ENCODE measurements at places on chromosomes 13 and 19.

DNA sequence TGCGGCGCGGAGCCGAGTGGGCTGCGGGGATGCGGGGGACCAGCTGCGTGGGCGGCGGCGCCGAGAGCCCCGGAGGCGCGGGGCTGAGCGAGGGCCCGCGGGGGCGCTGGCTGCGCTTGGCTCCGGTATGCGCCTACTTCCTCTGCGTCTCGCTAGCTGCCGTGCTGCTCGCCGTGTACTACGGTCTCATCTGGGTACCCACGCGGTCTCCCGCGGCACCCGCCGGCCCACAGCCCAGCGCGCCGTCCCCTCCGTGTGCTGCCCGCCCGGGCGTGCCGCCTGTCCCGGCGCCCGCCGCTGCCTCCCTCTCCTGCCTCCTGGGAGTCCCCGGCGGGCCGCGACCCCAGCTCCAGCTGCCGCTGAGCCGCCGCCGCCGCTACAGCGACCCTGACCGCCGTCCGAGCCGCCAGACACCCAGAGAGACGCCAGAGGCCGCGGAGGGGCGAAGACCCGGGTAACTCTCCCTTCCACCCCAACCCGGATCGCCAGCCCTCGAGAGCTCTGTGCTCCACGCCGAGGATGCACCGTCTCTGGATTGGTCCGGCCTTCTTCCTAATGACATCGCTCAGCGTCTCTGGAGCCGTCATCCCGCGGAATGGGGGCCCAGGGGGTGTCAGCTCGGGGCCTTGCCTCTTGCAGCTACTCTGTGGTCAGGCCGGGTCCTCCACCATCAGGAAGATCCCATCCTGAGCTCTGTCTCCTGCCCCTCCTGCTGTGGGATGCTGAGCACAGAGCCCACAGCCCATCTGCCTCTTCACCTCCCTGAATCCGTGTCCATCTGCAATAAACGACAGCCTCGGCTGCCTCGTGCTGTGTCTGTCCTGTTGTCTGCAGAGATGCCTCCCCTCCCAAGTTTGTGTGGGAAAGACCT, 441 bp downstream of the INAFM1 start:
- peak overlapping the region; percentile 31 for H3K27ac ChIP-seq
- H3K27me3 ChIP-seq, result no peaks in the 10 kb centered on the region
- DNase-seq, result no peak
- H3K36me3 ChIP-seq, result peaks cover 20% of the 10 kb centered on the region
- H3K4me1 ChIP-seq, result peaks cover 22% of the 10 kb centered on the region
- peak overlapping the region; percentile 68 for H3K4me3 ChIP-seq

DNA sequence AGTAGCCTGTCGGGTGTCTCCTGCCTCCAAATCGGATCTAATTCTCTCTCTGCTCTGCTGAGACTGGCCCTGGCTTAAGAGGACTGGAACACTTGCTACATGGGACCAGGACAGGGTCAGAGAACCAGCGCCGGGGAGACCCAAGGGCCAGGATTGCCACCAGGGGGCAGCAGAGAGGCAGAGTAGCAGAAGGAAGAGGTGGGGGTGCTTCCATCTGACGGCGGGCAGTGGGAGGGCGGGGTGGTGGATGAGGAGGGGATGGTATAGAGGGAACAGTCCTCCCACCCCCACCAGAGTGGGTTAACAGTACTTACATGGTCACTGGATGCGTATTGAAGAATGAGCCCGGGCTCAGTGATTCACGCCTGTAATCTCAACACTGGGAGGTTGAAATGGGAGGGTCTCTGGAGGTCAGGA, 11.9 kb downstream of the SELENOW start:
- no peaks in the 10 kb centered on the region for H3K4me1 ChIP-seq
- H3K36me3 ChIP-seq, result peaks cover 4% of the 10 kb centered on the region
- peak; percentile 93 for DNase-seq

DNA sequence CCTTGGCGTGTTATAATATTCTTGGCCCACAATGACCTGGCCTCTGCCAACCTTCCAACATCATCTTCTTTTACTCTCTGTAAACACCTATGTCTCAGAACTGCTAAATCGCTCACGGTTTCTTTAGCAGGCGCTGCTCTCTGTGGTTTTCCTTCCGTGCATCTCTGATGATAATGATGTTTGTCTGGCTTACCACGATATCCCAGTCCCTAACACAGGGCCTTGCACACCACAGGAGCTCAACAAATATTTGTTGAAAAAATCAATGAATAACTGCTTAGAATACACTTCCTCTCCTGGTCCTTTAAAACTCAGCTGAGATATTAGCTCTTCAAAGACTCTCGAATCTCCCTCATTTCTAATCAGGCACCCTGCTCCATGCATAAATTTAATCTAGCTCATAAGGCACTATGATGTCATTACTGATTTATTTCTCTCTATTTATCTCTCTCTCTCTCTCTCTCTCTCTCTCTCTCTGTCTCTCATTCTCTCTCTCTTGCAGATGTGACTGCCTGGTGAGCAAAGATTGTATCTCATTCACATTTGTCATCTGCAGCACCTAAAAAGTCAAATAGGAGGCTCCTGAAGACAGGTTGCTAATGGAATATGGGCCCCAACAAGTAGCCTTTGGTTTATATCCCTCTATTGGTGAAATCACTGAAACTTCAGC, 206.4 kb downstream of the NHLRC3 start:
- peaks cover 2% of the 10 kb centered on the region for H3K4me1 ChIP-seq
- no peak for DNase-seq
- peaks cover 20% of the 10 kb centered on the region for H3K27me3 ChIP-seq
- H3K36me3 ChIP-seq, result no peaks in the 10 kb centered on the region

- no peaks in the 10 kb centered on the region for H3K36me3 ChIP-seq
- H3K27ac ChIP-seq, result no peak overlapping the region
- no peaks in the 10 kb centered on the region for H3K4me1 ChIP-seq
- no peak for DNase-seq
- H3K27me3 ChIP-seq, result peaks cover 4% of the 10 kb centered on the region
Measured at GRCh38 chr13:34826432-34826831, 115.6 kb upstream of the NBEA start.

DNA sequence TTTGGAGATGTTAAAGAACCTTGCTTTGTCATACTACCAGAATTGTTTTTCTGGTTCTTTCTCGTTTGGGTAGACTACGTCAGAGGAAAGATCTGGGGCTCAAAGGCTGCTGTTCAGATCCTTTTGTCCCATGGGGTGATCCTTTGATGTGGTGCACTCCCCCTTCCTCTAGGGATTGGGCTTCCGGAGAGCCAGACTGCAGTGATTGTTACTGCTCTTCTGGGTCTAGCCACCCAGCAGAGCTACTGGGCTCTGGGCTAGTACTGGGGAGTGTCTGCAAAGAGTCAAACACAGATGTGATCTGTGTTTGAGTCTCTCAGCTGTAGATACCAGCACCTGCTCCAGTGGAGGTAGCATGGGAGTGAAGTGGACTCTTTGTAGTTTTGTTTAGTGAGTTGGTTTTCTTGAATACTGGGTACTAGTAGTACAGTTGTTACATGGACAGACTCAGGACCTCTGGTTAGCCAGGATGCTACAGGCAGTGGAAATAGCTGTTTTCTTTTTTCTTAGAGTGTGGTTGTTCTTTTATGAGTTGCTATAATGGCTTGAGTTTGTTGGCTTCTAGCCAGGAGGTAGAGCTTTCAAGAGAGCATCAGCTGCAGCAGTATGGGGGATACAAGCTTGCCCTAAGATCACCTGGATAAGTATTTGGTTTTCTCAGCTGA, 34.4 kb downstream of the DNAJC15 start:
- peaks cover 56% of the 10 kb centered on the region for H3K4me1 ChIP-seq

DNA sequence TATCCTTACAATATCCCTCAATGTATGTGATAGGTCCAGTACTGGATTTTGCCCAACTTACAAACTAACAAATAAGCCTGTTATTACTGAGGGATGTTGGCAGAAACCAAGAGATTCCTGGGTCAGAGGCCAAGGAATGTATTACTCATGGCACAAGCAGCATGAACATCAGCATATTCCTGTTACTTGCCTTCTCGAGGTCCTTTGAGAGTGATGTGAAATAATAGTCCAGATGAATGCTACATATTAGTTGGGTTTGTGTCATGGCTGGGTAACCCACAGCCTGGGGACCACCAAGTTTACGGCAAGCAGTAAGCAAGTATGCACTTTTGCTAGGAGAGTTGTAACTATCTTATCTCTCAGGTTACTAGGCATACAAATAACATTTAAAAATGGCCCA, 384.5 kb upstream of the GPC6 start:
- H3K4me1 ChIP-seq, result no peaks in the 10 kb centered on the region
- H3K4me3 ChIP-seq, result no peak overlapping the region
- no peaks in the 10 kb centered on the region for H3K27me3 ChIP-seq
- DNase-seq, result no peak
- no peaks in the 10 kb centered on the region for H3K36me3 ChIP-seq

DNA sequence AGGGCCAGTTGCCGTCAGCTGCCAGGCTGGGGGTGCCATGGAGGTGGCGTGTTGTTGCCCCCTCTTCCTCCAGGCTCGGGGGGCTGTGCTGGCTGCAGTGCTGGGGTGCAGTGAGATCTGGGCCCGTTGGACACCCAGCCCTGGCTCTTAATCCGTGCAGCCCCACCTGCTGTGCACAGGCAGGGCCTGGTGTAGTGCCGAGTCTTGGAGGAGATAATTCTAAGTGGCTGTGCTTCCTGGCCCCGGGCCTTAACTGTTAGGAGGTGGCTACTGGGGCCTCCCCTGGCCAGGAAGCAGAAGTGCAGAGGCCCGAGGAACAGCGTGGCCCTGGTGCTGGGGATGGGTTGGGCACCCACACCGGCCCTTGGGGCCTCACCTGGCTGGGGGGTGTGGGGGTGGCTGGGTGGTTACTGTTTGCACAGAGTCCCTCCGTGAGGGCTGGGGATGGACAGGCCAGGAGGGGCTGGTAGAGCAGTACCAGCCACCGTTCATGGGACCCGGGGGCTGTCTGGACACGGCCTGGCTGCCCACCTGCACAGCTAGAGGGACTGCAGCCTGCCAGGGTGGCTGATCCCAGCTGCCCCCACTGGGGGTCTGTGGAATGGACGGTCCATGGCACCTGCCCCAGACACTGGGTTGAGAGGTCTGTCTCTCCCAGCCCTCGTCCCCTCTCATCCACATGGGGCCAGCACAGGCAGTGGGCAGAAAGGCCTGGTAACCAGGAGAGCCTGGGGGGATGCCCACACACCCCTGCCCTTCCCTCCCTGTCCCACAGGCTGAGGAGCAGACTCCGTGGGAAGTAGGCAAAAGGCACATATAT, 3.3 kb downstream of the GPX4 start:
- DNase-seq, result peak; percentile 43
- peaks cover 15% of the 10 kb centered on the region for H3K36me3 ChIP-seq
- peaks cover 25% of the 10 kb centered on the region for H3K4me1 ChIP-seq
- H3K4me3 ChIP-seq, result no peak overlapping the region
- no peaks in the 10 kb centered on the region for H3K27me3 ChIP-seq

GRCh38 chr19:51750400-51751094, 1.1 kb downstream of the FPR1 start:
- H3K4me1 ChIP-seq, result no peaks in the 10 kb centered on the region
- H3K36me3 ChIP-seq, result no peaks in the 10 kb centered on the region
- no peak for DNase-seq
- H3K27ac ChIP-seq, result no peak overlapping the region

DNA sequence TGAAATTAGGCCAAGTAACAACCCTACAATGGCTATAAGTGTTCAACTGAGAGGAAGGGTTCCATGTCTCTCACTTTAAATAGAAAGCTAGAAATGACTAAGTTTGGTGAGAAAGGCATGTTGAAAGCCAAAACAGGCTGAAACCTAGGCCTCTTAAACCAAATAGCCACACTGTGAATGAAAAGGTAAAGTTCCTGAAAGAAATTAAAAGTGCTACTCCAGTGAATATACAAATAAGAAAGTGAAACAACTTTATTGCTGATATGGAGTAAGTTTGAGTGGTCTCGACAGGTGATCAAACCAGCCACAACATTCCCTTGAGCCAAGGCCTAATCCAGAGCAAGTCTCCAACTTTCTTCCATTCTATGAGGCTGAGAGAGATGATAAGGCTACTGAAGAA, 209.6 kb downstream of the KLF12 start:
- H3K36me3 ChIP-seq, result peaks cover 20% of the 10 kb centered on the region
- peak overlapping the region; percentile 86 for H3K27ac ChIP-seq
- H3K27me3 ChIP-seq, result no peaks in the 10 kb centered on the region
- peaks cover 76% of the 10 kb centered on the region for H3K4me1 ChIP-seq
- no peak for DNase-seq
- H3K4me3 ChIP-seq, result no peak overlapping the region

- H3K4me1 ChIP-seq, result no peaks in the 10 kb centered on the region
- DNase-seq, result no peak
- H3K27me3 ChIP-seq, result no peaks in the 10 kb centered on the region
- H3K36me3 ChIP-seq, result peaks cover 50% of the 10 kb centered on the region
Measured at GRCh38 chr13:112818040-112818697, 128.3 kb downstream of the ATP11A start.

DNA sequence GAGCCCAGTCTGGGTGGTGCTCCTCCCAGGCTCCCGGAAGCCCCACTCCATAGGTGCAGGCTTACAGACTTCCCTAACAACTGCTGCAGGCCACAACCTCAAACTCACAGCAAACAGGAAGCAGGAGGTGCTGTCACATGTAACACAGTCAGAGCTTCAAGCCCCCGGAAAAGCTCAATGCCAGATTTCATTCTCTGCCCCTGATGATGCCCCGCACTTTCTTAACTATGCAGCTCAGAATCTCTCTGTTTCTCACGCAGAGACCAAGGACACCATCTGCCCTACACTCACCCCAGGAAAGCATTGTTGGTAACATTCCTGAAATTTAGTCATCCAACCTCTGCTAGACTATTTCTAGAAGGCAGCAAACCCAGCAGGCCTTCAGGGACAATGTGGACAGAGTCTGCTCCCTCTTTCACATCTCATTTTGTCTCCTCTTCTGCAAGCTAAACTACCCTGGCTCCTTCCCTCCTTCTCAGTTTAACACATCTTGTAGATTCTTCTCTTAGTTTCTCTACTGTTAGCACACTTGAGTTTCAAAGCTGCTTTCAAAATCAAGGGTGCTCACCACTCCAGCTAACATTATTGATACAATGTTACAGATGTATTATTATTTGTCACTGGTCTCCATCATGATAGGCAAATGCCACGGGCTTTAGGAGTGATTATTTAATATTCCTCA, 162.5 kb downstream of the KCTD12 start:
- no peak overlapping the region for H3K27ac ChIP-seq
- no peaks in the 10 kb centered on the region for H3K27me3 ChIP-seq
- H3K4me3 ChIP-seq, result no peak overlapping the region
- peak; percentile 9 for DNase-seq
- H3K4me1 ChIP-seq, result no peaks in the 10 kb centered on the region

DNA sequence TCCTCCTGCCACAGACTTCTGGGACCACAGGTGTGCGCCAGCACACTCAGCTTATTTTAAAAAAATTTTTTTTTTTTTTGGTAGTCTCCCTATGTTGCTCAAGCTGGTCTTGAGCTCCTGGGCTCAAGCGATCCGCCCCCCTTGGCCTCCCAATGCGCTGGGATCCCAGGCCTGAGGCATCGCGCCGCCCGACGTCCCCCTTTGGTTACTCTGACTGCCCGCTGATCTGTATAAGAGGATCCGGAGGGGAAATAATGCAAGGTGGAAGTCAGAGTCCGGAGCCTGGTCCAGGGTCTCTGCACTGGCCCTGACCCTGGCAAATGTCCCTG, 486 bp upstream of the ZNF805 start:
- H3K36me3 ChIP-seq, result peaks cover 13% of the 10 kb centered on the region
- no peaks in the 10 kb centered on the region for H3K27me3 ChIP-seq
- peak overlapping the region; percentile 80 for H3K4me3 ChIP-seq
- DNase-seq, result no peak
- H3K4me1 ChIP-seq, result peaks cover 23% of the 10 kb centered on the region
